ENCODE measurements at places on chromosomes 3 and 15.

GRCh38 chr3:158165730-158166129, 55.8 kb downstream of the RSRC1 start:
- no peak for DNase-seq

DNA sequence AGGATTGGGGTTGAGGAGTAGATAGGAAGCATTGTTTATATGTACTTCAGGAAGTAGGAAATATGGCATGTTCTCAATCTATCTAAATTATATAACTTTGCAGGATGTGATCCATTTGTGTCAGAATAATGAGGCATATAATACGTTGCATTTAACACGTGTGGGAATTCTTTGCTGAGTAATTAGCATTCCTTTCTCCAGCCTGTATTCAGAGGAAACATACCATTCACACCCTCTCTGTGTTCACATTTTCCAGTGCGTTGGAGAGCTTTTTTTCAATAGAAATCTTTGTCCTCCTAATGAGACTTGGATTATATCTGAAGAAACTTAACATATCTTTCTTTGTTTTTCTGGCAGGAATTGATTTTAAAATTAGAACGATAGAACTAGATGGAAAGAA, 33.0 kb upstream of the APH1B start:
- DNase-seq = peak; percentile 85

DNA sequence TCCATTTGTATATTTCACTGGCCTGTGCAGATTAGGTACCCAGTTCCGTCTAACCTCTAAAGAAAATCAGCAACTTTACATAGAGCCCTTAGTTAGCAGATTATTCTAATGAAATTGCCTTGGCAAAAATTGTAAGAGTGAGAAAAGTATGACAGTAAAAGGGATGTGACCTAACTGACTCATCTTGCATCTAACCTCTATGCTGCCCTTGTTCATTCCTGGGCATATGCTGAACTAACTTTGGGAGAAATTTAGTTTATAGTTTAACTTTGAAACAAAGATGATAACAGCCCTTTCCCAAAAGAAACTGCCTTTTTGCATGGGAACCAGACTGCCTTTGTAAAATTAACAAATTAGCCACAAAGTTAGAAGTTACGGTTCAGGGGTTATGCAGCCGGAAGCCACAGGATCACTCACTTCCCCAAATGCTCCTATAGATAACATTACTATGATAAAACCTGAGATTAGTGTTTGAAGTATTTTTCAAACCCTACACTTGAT, 839.8 kb upstream of the ALCAM start:
- no peak for DNase-seq

- no peak for DNase-seq
Observed at GRCh38 chr3:14691719-14692118, 16.8 kb downstream of the C3orf20 start.

GRCh38 chr3:17749705-17750293, 7.4 kb upstream of the TBC1D5 start:
- DNase-seq = no peak

DNA sequence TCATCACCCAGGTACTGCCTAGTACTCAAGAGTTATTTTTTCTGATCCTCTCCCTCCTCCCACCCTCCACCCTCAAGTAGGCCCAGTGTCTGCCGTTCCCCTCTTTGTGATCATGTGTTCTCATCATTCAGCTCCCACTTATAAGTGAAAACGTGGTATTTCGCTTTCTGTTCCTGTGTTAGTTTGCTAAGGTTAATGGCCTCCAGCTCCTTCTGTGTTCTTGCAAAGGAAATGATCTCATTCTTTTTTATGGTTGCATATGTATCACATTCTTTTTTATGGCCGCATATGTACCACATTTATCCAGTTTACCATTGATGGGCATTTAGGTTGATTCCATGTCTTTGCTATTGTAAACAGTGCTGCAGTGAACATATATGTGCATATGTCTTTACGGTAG, 8.2 kb upstream of the GANC start:
- DNase-seq = no peak

- no peak for DNase-seq
Observed at GRCh38 chr3:165725296-165725695, 111.9 kb downstream of the BCHE start.

- no peak for DNase-seq
Observed at GRCh38 chr3:187027531-187028278, 97.4 kb downstream of the ST6GAL1 start.

DNA sequence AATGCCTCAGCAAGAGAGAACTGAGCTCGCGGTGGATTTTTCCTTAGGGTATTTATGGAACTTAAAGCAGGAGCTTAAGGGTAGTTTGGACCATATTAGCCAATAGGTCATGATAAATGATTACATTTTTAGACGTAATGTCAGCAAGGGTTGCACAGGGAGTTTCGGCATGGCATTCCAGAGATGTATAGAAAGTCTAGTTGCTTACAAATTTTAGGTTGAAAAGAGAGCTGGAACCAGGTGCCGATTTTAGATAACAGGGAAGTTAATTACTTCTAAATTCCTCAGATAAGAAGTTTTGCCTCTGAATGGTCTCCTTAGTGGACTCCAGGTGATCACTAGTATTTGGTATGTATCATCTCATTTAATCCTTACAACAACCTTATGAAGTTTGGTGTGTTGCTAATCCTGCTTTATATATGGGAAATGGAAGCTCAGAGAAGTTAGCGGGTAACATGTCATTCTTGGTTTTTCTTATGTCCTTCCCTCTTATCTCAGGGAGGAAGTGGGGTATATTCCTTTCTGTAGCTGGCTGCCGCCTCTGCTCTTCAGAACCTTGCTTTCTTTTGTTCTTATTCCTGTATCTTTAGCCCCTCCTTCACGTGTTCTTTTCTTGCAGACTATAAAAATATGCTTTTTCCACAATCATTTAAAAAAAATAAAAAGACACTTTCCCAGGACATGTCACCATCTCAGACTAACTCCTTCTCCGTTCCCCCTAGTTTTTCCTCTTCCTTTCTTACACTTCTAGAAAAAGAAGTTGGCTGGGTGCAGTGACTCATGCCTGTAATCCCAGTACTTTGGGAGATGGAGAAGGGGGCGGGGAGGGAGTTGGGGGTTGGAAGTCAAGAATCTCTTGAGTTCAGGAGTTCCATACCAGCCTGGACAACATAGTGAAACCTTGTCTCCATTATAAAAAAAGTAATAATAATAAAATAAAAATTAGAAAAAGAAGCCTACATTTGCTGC, 25.7 kb downstream of the IQGAP1 start:
- peak; percentile 40 for DNase-seq

GRCh38 chr15:31563421-31563820, 236.8 kb downstream of the KLF13 start:
- DNase-seq = no peak

- DNase-seq = no peak
Observed at GRCh38 chr3:46414739-46415138, 7.7 kb downstream of the CCRL2 start.

- DNase-seq = no peak
Observed at GRCh38 chr3:167736264-167736787, 805 bp downstream of the SERPINI1 start.

DNA sequence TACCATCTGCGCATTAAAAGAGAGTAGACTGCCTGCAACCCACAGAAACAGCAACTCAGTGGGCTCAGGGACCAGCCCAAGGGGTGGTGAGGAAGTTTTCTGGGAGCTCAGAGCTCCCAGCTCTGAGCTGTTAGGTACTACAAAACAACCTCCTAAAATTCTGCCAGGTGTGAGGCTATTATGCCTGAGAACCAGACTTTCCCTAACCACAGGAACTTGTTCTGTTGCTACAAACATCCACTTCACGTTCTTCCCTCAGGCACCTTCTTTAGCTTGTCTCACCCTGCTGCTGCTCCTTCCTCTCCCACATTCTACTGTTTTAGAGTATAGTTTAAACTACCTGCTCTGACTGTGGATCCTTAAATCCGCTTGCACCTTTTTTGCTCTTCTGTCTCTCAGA, 399.4 kb downstream of the ROBO1 start:
- no peak for DNase-seq

DNA sequence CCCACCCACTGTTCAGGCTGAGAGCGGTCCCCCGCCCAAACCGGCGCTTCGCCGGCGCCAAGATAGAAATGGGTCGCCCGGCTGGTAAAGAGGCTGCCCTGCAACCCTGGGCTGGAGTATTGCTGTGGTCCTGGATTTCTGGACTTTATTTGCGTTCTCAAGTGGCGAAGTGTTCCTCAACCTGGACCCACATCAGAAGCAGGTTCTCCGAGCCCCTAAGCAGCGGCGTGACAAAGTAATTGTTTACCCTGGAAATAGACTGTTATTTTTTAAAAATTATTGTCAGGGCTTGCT, 481 bp upstream of the DYNC1LI1 start:
- DNase-seq = no peak

GRCh38 chr3:184769382-184770170, 42.4 kb upstream of the VPS8 start:
- DNase-seq = no peak

DNA sequence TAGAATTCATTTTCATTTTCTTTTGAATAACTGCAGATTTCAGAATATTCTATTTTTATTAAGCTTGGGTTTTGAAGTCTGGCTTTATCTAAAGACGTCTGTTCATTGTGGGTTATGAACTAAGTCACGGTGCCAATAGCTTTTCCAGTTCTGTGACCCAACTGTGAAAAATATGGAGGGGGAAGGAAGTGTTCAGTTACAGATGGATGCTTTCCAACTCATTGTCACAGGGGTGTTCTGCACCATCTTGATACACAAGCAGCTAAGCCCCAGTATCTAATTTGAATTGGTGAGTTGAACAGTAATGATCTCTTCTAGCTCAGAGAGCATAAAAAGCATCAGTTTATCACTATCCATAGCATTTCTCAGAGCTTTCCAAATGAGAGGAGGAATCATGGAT, 710.6 kb downstream of the EDEM1 start:
- no peak for DNase-seq

GRCh38 chr3:72145506-72146380, 360.8 kb upstream of the PROK2 start:
- DNase-seq = no peak

DNA sequence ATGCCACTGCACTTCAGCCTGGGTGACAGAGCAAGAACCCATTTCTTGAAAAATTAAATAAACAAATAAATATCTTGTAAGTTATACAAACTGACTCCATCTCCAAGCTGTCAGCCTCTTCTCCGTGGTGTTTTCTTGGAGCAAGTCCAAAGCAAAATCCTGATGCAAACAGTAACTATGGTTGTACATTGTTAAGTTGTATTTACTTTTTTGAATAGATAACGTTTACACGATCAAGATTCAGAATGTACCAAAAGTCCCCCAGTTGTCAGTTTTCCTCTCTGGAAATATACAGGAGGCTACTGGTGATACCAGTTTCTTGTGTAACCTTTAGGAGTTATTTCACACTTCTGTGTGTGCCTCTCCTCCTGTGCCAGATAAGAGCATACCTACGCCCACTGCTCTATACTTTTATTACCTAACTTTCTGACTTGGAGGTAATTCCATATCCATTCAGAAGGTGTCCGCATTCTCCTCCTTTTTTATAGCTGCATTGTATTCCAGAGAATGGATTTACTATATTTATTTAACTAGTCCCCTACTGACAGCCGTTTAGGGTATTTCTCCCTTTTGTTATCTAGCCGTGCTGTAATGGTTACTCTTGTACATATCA, 14.2 kb downstream of the CMTM7 start:
- DNase-seq = no peak

DNA sequence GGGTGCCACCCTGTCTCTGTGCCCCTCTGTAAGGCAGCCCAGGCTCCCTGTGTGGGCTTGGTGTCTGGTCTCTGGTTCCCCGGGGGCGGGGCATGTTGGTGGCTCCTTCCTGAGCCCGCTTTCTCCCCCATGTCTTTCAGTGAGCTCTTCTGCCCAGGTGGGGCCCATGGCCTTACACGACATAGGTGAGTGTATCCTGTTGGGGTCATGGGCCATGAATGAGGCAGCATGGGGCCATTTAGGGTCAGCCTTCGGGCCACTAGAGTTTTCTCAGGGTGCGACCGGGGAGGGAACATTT, 195.1 kb downstream of the UBE3A start:
- no peak for DNase-seq

DNA sequence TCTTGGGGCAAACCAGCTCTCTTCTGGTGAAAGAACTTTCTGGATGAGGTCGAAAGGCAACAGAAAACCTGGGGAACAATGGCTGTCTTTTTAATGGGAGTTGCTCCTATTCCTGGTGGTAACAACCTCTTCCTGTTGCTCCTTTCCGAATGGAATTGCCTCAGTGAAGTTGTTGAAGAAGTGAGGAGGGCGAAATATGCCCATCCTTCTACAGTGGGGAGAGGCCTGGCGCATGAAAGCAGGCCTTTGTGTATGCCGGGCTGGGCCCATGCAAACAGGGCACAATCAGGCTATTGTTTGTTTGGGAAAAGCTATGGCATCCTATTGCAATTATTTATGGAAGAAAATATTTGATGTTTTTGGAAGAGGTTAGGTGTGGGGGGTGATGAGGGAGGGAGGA, 166.9 kb downstream of the IGF1R start:
- DNase-seq = no peak

DNA sequence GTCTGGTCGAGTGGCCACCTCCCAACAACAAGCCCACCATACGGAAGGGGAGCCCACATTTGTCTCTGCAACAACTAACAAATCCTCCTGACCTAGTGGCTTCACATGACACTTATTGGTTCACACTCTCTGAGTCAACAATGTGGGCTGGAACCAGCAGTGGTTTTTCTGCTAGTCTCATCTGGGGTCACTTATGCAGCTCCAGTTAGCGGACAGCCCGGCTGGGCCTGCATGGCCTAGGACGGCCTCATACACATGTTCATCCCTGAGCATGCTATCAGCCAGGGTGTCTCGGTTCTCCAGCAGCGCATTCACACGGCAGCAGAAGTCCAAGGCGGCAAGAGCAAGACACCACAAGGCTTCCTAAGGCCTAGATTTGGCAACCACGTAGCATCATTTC, 281.7 kb downstream of the XXYLT1 start:
- no peak for DNase-seq

- no peak for DNase-seq
Observed at GRCh38 chr3:197750858-197751737, 1.4 kb downstream of the FYTTD1 start.

- no peak for DNase-seq
Observed at GRCh38 chr3:119236756-119237155, 3.9 kb downstream of the B4GALT4 start.

- DNase-seq = no peak
Observed at GRCh38 chr3:71441925-71442651, 141.4 kb downstream of the FOXP1 start.

DNA sequence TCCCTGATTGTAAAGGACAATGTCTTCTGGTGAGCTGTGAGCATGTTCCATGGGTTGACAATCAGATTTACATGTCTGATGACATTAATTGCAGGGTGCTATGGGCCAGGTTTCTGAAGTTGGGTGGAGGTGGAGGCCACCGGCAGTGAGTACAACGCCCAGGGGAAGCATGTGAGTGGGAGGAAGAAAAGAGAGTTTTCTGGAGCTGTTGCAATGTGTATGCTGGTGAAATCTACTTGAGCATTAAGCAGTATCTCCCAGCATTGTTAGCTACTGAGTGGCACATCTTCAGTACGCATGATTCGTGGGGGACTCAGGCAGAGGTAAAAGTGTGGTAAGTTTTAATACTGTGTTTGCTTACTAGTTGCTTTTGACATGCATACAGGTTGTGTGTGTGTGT, 26.6 kb downstream of the TMEM45A start:
- DNase-seq = no peak
